NCI-H510A (cell line): ENCODE measurements at places on chromosomes 11 and 22.

DNA sequence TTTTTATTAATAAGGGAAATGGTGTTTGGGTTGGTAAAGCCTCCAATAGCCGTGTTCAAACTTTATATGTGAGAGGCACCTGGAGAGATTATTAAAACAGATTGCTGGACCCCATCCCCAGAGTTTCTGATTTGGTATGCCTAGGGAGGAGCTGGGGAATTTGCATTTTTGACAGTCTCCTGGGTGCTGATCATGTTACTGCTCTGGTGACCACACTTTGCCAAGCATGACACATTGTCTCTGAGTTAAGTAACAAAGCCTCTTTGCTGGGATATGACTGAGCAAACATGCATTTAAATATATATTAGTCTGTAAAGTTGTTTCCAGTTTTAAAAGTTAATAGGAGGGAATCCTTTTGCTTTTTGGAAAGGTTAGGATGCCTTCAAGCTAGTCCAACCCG, 140.4 kb downstream of the NAV2 start:
- DNase-seq: no peak

GRCh38 chr22:50269970-50270665, at the start of gene MAPK11:
Gene MAPK11 (minus strand): TSS chr22:50270380. CDS start chr22:50270292, 88 bp downstream.
- DNase-seq: no peak

DNA sequence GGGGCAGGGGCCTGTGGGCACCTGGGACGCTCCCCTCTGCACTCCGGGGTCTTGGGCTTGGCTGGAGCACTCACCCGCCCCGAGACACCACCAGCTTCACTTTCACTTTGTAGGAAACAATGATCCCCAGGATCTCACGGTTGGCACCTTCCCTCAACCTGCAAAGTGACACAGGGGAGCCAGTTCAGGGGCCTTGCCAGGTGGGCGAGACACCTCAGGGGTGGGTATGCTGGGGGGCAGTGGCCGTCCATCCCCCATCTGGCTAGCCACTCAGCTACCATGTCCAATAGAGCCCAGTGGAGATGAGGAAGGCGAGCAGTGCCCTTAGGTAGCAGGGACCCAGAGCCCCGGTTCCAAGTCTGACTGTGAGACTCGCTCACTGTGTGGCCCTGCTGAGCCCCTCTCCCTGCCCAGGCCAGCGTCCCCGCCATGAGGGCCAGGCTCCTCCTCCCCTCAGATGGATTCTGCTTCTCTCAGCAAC, 32.3 kb downstream of the TPBGL start:
- no peak for DNase-seq

GRCh38 chr11:7924536-7924935, 6.5 kb downstream of the OR10A6 start:
- no peak for DNase-seq

- DNase-seq: no peak
Observed at GRCh38 chr22:38853196-38853651, 9.4 kb upstream of the NPTXR start.

DNA sequence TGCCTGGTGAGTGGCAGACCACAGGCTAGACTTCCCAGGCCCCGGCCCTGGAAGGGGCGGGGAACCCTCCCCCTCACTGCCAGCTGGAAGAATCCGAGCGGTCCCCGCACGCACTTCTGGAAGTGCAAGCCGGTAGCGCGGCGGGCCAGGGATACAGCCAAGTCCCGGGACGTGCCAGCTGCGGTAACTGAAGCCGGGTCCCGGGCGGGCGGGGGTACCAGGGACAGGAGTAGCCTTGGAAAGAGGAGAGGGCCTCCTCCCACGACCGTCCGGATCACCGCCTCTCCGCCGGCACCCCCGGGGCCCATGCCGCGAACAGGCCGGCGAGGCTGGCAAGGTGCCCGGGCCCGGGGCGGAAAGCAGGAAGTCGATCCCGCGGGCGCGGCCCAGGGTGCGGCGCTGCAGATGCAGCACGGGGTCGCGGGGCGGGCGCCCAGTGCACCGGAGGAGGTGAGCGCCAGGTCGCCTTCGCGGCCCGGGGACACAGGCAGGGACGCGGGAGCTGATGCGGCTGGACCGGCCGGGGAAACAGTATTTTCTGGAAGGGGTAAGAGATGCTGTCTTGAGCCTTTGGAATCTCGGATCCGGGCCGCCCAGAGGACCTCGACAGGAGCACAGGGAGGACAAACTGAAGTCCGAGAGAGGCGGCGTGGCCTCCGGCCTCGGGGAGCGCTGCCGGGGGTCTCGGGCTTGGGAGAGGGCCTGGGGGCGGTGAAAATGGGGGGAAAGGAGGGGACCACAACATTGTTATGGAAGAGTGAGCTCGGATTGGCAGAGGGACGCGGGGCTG, 783 bp upstream of the SLC35C1 start:
- DNase-seq: peak; percentile 34

DNA sequence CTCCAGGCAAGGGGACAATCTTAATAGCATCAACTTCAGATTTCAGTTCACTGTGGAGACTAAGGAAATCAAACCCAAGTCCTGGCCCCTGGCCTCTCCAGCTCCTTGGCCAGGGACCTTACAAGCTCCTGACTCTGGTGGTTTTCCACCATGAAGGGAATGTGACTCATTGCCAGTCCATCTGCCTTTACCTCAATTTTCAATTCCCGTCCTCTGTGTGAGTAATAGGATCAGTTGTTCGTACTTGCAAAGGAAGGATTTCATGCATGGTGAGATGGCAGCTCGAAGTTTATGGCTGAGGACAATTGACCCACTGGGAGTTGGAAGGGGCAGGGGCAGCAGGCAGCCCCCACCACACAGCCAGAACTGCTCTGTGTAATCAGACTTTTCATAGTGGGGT, 42.5 kb downstream of the INSC start:
- no peak for DNase-seq

DNA sequence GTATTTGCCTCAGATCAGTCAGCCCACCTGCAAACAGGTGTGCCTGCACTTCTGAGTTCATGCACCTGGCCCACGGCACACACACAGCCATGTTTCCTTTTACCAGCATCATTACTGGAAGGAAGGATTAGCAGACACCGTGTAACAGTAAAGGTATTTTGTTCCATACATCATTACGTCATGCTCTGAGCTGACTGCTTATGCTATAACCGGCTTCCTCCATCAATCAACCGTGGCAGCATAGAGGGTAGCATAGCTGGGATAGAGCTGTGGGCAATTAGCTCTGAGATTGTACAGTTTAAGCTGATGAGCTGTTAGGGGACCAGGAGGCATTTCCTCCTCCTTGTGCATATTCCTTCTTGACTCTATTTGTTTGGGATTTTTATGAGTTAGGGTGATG, 102.4 kb downstream of the ME3 start:
- no peak for DNase-seq
